ENCODE measurements at places on chromosomes 5 and 9.

DNA sequence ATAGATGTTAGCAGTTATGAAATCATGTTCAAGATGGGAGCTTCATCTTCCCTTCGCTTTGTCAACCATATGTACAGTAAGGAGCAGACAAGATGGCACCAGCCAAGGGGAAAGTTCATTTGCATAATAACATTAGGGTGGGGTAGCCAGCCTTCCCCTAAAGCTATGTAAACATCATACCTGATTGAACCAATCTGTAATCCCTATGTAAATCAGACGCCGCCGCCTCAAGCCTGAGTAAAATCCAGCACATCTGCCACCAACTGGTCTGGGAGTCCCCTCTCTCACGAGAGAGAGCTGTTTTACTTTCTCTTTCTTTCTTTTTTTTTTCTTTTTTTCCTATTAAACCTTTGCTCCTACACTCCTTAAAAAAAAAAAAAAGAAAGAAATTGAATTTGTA is 30.8 kb upstream of the REEP2 start:
- DNase-seq: peak; percentile 91

GRCh38 chr5:3741374-3741770 is 145.7 kb downstream of the IRX1 start:
- DNase-seq: no peak

GRCh38 chr9:137774775-137775386 is 102.7 kb upstream of the CACNA1B start:
- DNase-seq: no peak

DNA sequence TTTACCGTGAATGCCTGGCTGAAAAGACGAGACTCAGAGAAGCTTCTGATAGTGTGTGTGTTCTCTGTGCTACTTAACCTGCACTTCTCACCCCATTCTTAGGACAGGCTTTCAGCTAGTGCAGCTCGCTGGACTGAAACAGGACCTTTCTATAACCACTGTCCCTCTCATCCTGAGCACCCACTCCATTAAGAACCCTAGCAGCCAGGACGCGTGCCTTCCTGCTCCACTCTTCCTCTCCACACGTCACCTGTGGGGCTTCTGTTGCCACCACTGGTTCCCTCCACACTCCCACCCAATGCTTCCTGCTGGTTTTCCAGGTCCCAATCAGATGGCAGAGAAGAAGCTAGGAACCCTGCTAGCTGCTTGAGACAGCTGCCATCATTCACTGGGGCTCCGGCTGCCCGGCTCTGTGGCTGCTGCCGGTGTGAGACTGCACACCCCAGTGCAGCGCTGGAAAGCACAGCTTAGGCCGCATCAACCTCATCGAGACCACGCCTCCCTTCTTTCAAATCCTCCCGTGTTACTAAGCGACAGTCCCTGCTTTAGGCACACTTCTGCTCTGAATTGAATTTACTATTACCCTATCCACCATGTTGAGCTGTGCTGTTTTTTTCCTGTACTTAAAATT is 44.0 kb downstream of the RNF130 start:
- no peak for DNase-seq

- DNase-seq: no peak
Observed at GRCh38 chr5:89313044-89313443, 430.1 kb upstream of the MEF2C start.

- DNase-seq: peak; percentile 78
Observed at GRCh38 chr5:10607666-10608073, 43.8 kb downstream of the ANKRD33B start.

GRCh38 chr9:16262477-16263261 is 607.8 kb downstream of the BNC2 start:
- DNase-seq: no peak

- DNase-seq: no peak
Observed at GRCh38 chr5:96235008-96235910, 197.8 kb downstream of the PCSK1 start.

GRCh38 chr5:90557391-90557790 is 1.2 kb upstream of the ADGRV1 start:
- no peak for DNase-seq

- no peak for DNase-seq
Observed at GRCh38 chr9:75531588-75531987, 358.9 kb upstream of the PCSK5 start.

DNA sequence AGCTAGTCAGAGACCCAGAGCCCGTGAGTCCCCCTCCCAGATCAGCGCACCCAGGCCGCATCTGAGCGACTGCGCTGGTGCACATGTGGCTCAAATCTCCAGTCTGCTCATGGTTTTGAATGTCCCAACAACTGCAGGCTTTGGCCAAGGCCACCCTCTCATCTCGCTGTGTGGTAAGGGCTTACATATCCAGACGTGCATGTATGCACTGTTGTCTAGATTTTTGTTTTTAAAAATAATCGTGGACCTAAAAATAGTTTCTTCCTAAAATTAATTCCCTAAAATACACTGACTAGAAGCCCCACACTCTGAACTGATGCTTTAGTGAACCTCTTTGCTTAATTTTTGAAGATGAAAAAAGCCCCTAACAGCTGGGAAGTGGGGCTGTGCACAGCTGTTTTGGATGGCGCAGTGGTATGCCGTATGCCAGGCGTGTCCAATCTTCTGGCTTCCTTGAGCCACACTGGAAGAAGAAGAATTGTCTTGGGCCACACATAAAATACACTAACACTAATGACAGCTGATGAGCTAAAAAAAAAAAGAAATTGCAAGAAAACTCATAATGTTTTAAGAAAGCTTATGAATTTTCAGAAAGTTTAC is 143.0 kb upstream of the LHFPL2 start:
- no peak for DNase-seq

- DNase-seq: peak; percentile 86
Observed at GRCh38 chr9:130682421-130683121, 11.0 kb upstream of the EXOSC2 start.

DNA sequence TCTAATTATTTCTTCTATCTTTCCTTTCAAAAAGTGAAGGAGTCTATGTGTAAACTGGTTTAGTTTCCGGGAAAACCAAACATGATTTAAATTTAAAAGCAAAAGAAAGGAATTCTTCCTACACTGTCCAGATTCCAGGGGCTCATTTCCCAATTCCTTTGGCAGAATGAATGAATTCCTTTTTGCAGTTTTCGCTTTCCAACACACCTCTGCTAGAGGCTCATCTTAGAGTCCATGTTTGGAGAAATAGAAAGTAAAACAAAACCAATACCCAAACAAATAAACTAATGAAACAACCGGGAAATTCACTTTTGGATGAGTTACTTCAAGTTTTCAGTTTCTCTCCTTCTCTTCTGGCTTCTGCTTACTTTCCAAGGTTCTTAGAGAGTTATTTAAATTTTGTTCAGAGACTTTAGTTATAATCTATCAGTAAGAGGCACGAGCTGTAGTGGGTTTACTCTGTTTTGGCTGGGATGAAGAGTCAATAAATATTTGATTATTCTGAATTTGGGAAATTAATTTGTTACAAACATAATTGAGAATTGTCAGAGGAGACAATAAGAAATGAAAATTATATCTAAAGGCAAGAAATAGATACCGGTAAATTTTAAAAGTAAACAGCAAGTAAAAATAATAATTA is 365.0 kb upstream of the CDH9 start:
- no peak for DNase-seq

DNA sequence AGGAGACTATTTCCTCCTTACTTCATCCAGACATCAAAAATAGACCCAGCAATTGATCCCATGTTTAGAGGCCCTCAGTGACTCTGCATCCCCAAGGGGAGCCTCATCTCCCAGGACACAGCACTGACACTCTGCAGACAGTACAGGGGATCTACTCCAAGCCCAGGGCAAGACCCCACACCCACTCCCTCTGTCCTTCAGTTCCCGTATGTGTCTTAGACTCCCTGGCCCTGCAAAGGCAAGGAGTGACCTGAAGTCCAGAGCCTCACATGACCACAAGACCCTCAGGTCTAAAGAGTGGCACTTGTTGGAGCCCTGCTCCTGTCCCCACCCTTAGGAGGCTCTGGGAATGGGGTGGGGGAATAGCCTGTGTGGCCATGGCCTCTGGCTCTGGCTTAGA is 21.7 kb downstream of the IGIP start:
- DNase-seq: no peak

DNA sequence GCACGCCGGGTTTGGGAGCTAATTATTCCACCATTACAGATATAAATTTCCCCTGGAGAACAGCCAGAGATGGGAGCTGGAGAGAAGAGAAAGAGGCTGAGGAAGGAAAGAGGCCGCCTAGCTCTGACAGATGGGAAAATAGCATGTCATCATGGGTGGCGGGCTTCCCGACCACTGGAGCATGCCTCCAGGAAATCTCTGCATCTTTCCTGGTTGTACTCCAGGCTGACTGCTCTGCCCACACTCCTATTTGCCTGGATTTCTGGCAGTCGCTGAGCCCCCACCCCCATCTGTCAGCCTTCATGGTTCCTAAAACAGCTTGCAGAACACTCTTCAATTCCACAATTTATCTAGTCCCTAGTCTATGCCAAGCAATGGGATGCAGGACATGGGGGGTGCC is 14.3 kb upstream of the GABRP start:
- DNase-seq: peak; percentile 68

GRCh38 chr5:88688984-88689667 is 193.9 kb downstream of the MEF2C start:
- no peak for DNase-seq

- DNase-seq: no peak
Observed at GRCh38 chr5:9536717-9537116, 9.2 kb downstream of the SEMA5A start.

DNA sequence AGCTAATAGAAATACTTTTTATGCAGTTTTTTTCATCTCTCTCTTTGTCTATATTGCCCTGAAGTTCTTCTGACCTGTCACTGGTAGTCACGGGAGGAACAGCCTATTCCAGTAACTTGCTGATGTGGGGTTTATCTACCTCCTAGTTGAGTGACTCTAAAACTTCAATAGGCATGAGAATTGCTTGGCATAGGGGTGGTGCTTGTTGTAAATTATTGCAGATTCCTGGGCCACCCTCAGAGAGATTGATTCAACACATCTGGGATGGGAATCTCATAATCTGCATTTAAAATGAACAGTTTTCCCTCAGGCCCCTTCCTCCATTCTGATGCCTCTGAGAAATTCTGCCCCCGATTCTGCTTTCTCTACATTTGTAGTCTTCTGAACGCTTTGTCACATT is 184.4 kb downstream of the ARHGEF28 start:
- no peak for DNase-seq

DNA sequence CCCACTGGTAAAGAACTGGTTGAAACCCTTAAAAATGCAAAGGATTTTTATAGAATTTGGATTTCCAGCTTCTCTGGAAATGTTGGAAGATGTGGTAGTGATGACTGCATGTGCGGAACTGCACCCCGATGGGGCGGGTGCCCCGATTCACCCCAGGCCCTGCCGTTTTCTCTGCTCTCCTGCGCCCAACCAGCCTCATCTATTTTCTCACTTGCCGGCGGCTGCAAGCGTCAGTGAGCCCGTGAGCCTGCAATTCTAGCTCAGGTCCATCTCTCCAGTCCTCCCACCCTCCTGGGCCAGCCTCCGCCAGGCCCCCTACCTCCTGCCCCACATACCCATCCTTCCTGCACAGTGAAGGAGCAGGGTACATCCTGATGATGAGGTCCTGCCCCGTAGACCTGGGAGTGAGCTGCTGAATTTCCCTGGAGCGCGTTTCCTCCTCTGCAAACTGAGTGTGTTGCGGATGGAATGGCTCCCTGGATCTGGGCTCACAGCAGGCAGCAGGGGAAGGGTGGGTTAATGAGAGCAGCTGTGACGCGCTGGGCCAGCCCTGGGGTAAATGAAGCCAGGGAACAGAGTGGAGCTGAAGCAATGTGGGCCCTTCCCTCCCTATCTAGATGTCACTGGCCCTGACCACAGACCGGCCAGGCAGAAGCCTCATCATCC is 45.9 kb upstream of the PHYKPL start:
- DNase-seq: no peak

DNA sequence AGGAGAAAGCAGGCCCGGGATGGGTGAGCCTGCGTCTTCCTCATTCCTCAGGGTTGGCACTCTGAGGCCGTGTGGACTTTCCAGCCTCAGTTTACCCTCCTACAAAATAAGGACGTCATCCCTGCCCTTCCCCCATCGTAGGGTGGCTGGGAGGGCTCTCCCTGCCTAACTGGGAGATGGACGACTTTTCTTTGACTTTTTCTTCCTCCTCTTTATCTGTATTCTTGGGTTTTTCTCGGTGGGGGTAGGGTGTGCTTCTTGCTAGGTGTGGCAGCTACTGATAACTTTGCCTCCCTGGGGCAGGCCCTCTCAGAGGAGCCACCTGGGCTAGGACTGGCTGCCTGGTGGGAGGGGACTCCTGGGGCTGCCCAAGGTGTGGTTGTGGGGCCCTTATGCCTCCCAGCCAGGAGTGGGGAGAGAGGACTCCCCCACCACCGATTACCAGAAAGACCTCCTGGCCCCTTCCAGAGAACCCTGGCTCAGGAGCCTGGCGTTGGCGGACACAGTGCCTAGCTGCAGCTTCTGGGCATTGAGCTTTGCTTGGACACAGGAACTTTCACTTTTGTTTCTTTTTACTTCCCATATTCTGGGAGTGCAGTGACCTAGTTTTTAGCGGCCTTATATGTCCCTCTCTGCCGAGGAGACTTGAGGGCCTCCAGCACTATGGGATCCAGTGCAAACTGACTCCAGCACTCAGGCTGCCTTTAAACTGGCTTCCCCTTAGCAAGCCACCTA is 6.1 kb downstream of the GLIPR2 start:
- no peak for DNase-seq

DNA sequence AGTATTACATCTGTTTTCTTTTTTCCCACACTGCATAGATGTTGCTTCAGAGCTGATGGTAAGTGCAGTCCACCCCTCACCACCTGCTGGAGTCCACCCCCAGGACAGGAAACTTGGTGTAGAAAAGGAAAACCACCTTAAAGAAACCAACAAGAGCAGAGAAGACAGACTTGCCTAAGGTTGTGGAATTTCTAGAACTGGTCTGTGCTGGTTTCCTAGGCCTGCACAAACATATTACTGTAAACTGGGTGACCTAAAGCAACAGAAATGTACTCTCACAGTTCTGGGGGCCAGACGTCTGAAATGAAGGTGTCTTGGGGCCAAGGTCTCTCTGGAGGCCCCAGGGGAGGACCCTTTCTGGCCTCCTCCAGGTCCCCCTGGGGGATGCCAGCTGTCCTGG is 293.4 kb upstream of the IRX1 start:
- no peak for DNase-seq

GRCh38 chr5:135951807-135952206 is 3.0 kb downstream of the LECT2 start:
- no peak for DNase-seq

GRCh38 chr5:33649549-33650482 is 209.1 kb downstream of the TARS1 start:
- no peak for DNase-seq

DNA sequence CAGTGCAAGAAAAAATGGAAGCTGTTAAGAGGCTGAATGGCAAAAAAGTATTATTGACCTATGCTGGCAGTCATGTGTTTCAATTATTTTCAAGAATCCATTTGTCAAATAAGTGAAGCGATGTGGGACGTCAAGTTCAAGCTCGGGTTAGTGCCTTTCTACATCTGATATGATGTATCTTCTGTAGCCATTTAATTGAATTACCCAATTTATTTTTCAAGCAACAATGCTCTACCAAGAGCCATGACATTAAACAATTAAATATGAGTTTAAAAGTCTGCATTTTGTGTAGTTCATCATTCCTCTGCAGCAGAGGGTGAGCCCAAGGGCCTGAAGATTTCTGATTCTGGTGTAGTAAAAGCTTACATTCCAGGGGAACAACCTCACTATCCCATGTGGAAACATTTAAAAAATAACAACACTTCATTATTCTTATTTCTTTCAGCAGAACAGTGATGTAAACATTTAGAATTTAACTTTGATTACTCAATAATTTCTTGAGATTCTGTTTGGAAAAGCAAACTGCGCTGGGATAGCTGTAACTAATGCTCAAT is 619.7 kb upstream of the ARRDC3 start:
- DNase-seq: no peak

GRCh38 chr5:180470361-180470760 is 23.8 kb upstream of the CNOT6 start:
- DNase-seq: no peak
